ENCODE measurements at places on chromosomes 7 and 10. TPM values are rescaled to one million over a fixed set of nuclear protein-coding genes. Genes with fewer than 3 reads are reported as not detected.

Gene CTNNA3
- not detected for total RNA-seq

Gene SPAM1
- not detected for total RNA-seq

Gene NPFFR1
- total RNA-seq: not detected

Gene GPRIN2
- total RNA-seq: not detected

Gene NKX1-2
- not detected for total RNA-seq

Gene MDFIC
- 25.9 TPM for total RNA-seq

Gene GRM3
- total RNA-seq: not detected

Gene NRF1
- total RNA-seq: 35.4 TPM

Gene CPXM2
- not detected for total RNA-seq

Gene SHH
- not detected for total RNA-seq

Gene KNDC1
- not detected for total RNA-seq

Gene IL2RA
- 4.9 TPM for total RNA-seq

Gene TLL2
- not detected for total RNA-seq

Gene GPR26
- total RNA-seq: not detected

Gene RELN
- not detected for total RNA-seq

Gene FAM25A
- not detected for total RNA-seq

Gene TCAF2
- total RNA-seq: 29.6 TPM

Gene GLCCI1
- total RNA-seq: 22.3 TPM

Gene SLC4A2
- total RNA-seq: 31.4 TPM

Gene EEPD1
- 4.4 TPM for total RNA-seq

Gene OGDHL
- not detected for total RNA-seq

Gene ARPC1B
- total RNA-seq: 66.6 TPM

Gene CC2D2B
- not detected for total RNA-seq

Gene ZNF107
- total RNA-seq: 12.4 TPM

Gene HOXA3
- not detected for total RNA-seq

Gene SPDYE6
- total RNA-seq: not detected

Gene C10orf105
- total RNA-seq: 0.25 TPM

Gene SUN3
- total RNA-seq: not detected

Gene NRCAM
- total RNA-seq: 7.0 TPM

Gene UCMA
- not detected for total RNA-seq

Gene SPDYE9
- not detected for total RNA-seq

Gene SNCG
- not detected for total RNA-seq

Gene PRSS58
- not detected for total RNA-seq

Gene AKR1C8
- 0.27 TPM for total RNA-seq

Gene SORBS1
- 1.4 TPM for total RNA-seq

Gene PPP1R17
- not detected for total RNA-seq

Gene TCERG1L
- total RNA-seq: not detected

Gene PRKCQ
- 43.9 TPM for total RNA-seq

Gene AKR1C4
- not detected for total RNA-seq

Gene SFRP5
- not detected for total RNA-seq

Gene PRRT4
- total RNA-seq: 0.47 TPM

Gene CLDN4
- 0.05 TPM for total RNA-seq

Gene ING3
- 37.9 TPM for total RNA-seq

Gene PNPLA8
- 88.6 TPM for total RNA-seq

Gene NEUROD6
- not detected for total RNA-seq

Gene MACROH2A2
- 2.2 TPM for total RNA-seq

Gene ZSCAN25
- total RNA-seq: 44.2 TPM

Gene MRC1
- total RNA-seq: 0.08 TPM

Gene LIPN
- not detected for total RNA-seq
